Breast epithelium (tissue), 4 donors: ENCODE measurements at places on chromosomes 1 and 21. TPM values are rescaled to one million over a fixed set of nuclear protein-coding genes. Genes with fewer than 3 reads are reported as not detected.

The TDRD10 gene
- total RNA-seq, result 5.6 TPM

The HLX gene
- total RNA-seq, result 15.1 TPM

GRCh38 chr21:44428281-44428960 lies 26.9 kb upstream of the LRRC3 start:
- DNase-seq, result no peak

DNA sequence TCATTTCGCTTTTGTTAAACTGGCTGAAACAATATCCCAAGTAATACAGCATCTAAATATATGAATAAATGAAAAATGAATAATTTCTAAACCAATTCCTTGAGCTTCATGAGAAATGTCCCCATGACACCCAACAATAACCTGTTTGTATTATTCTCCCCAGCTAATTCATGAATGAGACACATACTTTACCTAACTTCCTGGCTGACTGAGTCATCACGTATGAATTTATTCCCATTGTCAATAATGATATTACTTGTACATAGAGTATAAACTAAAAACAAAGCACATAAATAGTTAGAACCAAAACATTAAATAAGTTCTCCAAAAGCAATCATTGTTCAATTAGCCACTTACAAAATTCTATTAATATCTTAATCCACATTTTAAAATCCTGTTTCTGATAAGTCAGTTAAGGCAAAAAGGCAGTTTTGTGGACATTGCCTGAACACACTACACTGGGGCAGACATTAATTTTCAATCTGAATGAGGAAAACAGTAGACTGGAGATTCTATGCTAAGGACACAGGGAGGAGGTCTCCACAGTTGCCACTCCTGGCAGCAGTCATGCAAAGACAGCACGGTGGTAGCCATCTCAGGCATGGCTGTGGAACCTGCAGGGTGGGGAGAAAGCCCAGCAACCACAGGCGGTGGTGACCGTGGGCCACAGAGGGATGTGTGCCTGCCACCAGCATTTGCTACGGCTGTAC lies 48.2 kb downstream of the SLC9C2 start:
- no peak for DNase-seq

GRCh38 chr1:165674599-165674998 lies 23.8 kb downstream of the ALDH9A1 start:
- DNase-seq, result no peak

DNA sequence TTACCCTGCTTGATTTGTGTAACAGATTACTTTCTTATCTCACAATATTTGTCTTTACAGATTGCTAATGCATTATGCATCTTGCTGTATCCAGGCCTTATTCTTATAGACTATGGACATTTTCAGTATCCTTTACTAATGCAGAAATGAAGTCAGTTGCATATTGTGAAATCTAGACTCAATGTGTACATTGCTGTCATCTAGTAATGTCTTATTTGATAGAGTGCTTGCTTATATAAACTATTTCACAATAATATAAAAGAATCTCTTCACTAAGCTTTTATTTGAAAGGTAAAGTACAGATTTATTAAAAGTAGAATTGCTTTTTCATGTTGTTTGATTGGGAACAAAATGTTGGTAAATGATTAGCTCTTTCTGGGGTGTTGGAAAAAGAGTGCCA lies 39.6 kb downstream of the ALG6 start:
- DNase-seq, result no peak

- no peak for DNase-seq
These were observed 15.9 kb downstream of the BRINP2 start for GRCh38 chr1:177186639-177187038.

DNA sequence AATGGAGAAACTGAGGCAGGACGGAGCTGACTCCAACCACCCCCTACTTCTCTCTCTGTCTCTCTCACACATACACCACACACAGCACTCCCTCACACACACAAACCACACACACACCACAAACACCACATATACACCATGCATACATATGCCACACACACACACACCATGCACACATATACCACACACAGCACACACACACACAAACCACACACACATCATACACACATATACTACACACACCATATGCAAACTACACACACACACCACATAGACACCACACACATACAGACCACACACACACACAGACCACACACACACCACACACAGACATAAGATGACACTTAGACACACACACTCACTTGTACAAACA lies 94.3 kb downstream of the RIPK4 start:
- DNase-seq, result no peak

DNA sequence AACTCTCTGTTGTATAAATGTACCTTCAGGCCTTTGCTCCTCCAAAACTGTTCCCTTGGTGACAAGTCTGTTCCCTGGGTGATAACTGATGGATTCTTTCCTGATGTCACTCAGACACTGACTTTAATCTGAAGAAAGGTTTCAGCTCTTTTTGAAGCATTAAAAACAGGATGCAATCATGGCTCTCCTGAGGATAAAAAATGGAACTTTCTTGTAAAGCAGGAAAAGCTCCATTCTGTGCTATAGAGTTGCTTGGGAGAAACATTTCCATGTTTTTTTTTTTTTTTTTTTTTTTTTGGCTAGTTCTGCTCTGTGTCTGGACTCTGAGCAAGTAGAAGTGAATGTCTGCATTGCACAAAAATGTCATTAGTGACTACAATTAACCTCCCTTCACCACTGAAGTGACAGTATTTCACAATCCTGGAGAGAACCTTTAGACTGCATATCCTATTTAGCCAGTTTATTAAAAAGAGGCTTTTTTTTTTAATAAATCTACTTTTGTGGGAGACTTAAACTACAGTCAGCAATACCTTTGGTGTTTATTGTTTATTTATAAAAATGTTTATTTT lies 101.7 kb upstream of the PRMT6 start:
- no peak for DNase-seq

- DNase-seq, result no peak
These were observed 397.5 kb downstream of the KIF26B start for GRCh38 chr1:245552331-245552730.
